COR-L47 (cell line): ENCODE measurements at places on chromosomes 2 and 18.

GRCh38 chr2:142778289-142778688 is 99.2 kb upstream of the KYNU start:
- DNase-seq: no peak

GRCh38 chr2:37984589-37984988 is 59.5 kb downstream of the RMDN2 start:
- no peak for DNase-seq

DNA sequence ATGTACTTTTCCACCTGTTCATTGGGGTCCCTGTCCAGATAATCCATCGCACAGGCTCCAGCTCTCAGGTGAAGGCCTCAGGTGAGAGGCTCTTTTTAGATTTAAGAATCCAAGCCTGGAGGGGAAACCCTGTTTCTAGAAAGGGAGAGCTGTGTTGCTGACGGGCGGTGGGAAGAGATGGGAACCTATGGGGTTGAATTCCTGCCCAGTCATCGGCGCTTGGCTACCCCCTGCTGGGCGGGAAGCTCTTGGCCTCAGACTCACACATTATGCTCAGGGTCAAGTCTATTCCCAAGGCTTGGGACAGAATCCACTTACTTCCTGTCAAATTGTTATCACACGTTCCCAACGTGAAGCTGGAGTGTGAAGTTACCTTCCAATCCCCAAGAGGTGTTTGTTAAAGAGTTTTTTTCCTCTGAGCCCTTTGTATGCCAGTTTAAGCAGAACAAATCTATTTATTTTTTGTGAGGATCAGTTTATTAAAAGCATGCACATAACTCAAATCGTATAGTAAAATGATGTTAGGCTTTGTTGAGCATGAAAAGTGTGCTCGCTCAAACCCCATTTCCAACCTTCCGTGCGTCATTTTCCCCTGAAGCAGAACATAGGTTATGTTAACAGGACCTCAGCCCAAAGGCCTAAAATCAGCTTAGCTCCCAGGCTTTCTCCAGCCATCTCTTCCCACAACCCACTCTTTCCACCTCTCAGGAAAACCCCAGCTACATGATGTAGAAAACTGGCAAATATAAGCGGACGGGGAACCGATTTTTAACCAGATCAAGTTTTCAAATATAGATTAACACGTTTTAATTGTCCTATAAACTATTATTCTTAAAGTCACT is 181.7 kb upstream of the ETAA1 start:
- DNase-seq: no peak

DNA sequence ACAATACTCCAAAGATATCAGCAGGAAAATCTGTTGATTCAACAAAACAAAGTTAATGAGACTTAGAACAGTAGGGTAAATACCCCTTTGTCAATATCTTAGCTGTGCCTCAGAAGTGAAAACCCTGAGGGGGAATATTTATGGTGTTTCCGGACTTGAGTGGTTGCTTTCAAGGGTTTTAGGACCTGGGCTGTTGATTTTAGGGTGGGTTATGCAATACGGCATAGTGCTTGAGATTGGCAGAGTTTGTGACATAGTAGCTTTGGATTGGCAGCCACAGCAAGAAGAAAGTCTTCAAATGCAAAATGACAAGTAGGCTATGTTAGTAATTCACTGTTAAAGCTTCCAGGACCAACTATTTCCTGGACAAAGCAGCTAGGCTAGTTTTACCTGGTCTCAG is 826.3 kb upstream of the CDH2 start:
- DNase-seq: no peak

DNA sequence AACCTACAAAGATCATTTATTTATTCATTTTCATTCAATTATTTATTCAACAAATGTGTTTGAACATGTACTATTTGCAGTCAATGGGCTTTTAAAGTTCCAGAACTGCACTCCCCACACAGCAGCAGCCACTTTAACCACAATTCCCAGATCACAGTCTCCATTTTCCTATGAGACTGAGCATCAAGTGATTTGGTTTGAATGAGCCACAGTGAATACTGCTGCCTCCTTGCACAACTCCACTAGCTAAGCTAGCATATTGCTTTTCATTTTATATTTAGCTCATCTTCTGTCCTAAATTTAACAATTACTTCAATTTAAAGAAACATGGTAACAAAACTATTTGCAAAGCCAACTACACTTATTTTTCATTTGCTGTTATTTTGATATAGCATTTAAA is 353.4 kb upstream of the VRK2 start:
- no peak for DNase-seq

DNA sequence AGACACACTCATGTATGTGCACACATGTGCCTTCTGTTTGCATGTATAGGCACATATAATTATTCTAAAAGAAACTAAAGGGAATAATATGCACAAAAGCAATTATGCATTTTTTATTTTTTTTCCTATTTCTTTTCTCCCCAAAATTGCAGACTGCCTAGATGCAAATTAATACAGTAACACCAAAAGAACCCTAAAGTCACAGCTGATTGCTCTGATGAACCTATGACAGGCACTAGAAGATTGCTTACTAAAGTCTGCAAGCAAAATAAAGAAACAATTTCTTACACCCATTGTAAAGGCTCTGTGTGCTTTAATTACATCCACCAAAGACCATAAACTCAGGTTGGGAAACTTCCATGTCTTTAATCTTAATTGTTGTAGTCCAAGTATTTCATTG is 7.7 kb upstream of the EML4 start:
- no peak for DNase-seq

DNA sequence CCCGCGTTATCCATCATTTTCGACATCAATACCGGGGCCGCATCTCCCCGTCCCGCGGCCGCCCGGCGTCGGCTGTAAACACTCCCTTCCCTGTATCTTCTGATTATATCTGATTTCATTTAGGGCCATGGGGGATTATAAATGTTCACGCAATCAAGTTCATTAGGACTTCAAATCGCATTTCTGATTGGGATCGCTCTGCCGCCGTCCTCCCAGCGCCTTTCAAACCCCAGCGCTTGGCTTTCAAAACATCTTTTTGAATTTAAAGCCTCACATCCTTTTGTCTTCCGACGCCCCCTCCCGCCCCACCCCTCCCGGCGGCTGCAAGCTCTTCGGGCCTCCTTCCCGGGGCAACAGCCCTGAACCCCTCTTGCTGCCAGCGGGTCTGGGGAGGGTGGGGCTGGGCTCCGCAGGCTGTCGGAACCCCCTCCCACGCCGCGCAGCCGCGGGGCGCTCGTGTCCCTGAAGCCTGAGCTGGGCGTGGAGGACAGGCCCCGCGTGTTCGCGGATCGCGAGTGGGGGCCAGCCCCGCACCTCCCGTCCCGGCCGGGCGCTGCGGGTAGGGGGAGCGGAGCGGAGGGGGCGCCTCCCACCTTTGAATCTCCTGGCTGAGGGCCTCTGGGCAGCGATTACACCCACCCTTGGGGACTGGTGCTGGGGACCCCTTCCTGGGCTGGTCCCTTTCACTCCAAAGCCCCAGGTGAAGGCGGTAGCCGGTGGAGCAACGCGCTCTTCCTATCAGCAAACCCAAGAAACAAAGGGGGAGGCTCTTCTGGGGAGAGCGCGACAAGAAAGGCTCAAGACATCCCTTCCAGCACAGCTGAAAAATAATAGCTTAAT is 11.3 kb upstream of the GBX2 start:
- no peak for DNase-seq

DNA sequence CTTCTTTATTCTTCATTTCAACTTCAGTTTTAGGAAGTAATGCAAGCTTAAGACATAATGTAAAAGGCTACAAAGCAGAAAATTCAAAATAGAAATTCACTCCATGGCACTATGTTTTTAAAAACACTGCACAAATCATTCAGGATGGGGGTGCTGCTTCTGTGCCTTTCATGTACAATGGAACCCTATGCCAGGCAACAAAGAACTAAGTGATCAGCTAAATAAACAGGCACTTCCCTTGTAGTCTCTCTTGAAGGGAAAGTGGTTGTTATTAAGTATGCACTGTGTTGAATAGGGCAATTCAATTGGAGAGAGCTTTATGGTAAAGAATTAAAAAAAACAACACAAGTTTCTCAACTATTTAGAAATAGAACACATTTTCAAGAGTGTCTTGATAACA is 10.9 kb upstream of the ERBB4 start:
- peak; percentile 31 for DNase-seq

DNA sequence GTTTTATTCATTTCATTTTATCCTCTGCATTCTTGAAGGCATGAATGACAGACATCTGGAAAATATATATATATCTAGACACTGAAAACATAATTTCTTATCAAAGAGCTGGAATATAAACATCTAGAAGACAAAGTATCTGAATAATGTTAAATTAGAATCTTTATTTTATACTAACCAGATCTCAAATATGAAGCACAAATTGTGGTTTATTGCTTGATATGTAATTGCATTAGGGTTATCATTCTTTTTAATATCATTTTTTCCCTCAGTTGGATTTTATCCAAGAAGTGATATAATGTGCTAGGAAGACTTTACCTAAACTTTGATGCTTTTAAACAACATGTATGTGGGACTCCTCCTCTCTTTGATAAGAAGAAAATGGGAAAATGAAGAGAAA is 331.2 kb downstream of the ARHGAP15 start:
- DNase-seq: no peak

GRCh38 chr2:39865751-39866150 is 86.7 kb upstream of the THUMPD2 start:
- no peak for DNase-seq

- no peak for DNase-seq
These were observed 83.9 kb downstream of the RTP5 start for GRCh38 chr2:241953324-241953928.

- DNase-seq: no peak
These were observed 5.9 kb downstream of the ACKR3 start for GRCh38 chr2:236575510-236575909.

DNA sequence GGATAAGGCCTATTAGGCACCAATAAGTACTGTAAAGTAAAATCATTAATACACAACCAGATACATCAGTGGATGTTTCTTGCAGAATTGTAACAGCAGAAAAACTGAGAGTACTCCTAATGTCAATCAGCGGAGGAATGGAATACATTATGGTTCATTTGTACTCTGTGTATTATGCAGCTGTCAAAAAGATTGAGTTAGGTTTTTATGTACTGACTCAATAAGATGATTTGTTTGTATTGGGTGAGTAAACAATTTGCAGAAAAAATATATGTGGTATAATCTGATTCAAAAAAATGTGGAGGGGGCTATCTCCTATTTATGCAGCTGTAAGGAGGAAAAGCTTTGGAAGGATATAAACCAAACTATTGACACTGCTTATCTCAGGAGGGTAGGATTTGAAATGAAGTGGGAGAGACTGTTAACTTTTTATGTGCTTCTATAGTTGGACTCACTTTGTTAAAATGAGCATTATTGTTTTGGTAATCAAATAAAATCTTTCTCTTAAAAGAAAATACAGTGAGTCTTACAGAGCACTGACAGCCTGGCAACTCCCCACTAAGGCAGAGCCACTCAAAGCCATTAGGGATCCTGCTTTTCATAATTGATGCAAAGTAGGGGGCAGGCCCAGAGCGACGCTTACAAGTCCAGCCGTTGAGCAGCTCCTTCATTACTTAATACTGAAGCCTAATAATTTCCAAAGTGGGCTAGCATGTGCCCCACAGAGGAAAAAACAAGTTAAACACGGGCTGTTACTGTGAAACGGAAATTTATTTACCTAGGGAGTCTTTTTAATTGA is 168.8 kb downstream of the PHLPP1 start:
- no peak for DNase-seq

DNA sequence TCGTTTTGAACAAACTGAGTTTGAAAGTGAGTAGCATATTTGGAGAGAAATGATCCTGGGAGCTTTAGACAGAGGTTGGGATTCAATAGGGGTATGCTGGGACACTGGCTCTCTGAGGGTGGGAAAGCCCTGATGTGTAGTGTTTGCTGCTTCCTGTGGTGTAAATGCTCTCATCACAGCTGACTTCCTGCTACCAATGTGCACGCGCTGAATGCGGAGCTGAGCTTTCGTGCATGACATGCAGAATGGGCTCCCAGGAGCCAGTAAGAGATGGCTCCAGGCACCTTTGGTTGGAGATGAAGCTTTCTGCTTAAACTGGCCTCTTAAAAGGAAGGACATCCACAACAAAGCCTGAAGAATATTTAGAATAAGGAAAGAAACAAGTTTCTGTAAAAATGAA is 224.1 kb upstream of the CCDC150 start:
- DNase-seq: no peak

- DNase-seq: no peak
These were observed 15.2 kb upstream of the CHAC2 start for GRCh38 chr2:53752385-53752784.

DNA sequence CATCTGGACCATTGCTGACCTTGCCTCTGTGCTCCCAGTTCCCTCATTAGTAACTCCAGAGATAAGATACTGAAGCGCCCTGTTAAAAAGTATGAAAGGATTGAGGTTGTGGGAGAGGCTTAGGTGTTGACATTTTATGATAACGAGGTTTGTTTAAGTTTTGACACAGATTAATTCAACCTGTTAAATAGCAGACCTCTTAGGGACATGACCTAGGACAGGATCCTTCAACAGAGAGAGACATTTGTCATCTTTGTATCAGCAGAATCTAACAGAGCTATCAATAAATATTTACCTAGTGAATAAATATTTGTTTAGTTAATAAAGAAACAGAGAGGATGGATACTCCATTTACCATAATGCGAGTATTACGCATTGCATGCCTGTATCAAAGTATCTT is 99.5 kb downstream of the DCC start:
- no peak for DNase-seq

GRCh38 chr18:75377258-75377657 is 50.2 kb downstream of the SMIM21 start:
- DNase-seq: no peak

DNA sequence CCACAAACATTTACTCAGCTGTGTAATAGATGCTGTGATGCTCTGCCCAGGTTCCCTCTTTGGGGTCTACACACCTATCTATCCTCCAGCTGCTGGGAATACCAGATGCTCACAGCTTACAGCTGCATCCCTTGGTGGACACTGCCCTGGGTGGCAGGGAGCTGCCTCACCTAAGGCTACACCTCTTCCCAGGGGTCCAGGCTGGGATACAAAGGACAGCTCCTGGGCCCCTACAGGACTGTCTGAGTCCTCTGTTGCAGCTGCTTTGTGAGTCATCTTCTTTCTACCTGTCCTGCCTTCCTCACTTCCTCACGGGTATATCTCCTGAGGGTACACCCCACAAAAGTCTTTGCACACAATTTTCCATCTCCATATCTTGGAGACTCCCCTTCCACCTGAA is 27.6 kb downstream of the THNSL2 start:
- peak; percentile 60 for DNase-seq

DNA sequence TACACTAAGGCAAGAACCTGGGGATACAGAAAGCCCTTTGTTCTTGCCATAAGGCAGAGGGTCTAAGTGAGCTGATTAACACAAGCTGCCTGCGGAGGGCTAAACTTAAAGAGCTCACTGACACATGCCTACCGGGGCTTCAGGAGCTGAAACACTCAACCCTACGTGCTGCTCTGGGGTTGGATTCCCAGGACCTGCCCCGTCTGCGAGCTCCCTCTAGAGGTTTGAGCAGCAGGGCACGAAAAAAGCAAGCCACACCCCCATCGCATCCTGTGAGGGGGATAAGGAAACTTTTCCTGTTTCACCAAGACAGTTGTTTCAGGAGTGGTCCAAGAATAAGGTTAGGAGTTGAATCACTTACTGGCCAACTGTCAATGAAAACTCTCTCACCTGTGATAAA is 562.1 kb downstream of the TMX3 start:
- DNase-seq: peak; percentile 3

GRCh38 chr2:55883357-55883756 is 40.2 kb downstream of the EFEMP1 start:
- DNase-seq: no peak
